ENCODE measurements at places on chromosomes 2 and 18. TPM values are rescaled to one million over a fixed set of nuclear protein-coding genes. Genes with fewer than 3 reads are reported as not detected.

GRCh38 chr18:74334242-74334893 is 18.7 kb downstream of the C18orf63 start:
- peak; percentile 70 for DNase-seq

GRCh38 chr2:174442546-174443510 is 44.0 kb downstream of the GPR155 start:
- no peak for DNase-seq

GRCh38 chr18:616380-616995 is 19.7 kb downstream of the CLUL1 start:
- DNase-seq, result no peak

The NEDD4L gene
- 3.4 TPM for polyA plus RNA-seq

- peak; percentile 68 for DNase-seq
Observed at GRCh38 chr2:42827647-42828486, 35.5 kb upstream of the HAAO start.

GRCh38 chr2:120465989-120466703 is 120.2 kb downstream of the INHBB start:
- DNase-seq, result no peak

DNA sequence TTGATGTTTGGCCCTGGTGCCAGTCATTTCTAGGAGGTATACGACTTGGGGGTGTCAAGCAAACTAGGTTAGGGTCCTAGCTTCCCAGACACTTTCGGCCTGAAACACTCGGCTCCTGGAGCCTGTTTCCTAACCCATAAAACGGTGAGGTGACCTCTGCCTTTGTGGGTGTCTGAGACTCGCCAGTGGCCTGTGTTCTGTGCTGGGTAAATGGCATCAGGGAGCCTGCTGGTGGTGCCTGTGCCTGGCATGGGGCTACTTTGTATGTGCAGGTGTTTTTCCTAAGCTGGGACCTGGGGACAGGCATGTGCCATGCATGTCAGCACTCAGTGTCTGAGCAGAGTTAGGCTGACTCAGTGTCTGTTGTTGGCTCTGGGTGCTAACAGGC is 139.2 kb downstream of the GLI2 start:
- no peak for DNase-seq

DNA sequence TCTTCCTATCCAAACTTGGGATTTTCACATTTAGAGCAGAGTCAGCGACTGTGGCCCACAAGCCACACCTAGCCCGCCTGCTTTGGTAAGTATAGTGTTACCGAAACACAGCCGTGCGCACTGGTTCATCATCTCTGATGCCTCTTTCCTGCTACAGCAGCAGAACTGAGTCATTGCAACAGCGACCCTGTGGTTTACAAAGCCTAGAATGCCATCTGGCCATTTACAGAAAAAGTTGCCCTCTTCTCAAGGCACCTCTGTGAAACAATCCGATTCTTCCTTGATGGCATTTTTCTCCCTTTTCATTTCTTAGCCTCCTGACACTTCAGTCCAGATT is 10.7 kb upstream of the IAH1 start:
- DNase-seq, result no peak

GRCh38 chr2:120430501-120430830 is 84.5 kb downstream of the INHBB start:
- no peak for DNase-seq

DNA sequence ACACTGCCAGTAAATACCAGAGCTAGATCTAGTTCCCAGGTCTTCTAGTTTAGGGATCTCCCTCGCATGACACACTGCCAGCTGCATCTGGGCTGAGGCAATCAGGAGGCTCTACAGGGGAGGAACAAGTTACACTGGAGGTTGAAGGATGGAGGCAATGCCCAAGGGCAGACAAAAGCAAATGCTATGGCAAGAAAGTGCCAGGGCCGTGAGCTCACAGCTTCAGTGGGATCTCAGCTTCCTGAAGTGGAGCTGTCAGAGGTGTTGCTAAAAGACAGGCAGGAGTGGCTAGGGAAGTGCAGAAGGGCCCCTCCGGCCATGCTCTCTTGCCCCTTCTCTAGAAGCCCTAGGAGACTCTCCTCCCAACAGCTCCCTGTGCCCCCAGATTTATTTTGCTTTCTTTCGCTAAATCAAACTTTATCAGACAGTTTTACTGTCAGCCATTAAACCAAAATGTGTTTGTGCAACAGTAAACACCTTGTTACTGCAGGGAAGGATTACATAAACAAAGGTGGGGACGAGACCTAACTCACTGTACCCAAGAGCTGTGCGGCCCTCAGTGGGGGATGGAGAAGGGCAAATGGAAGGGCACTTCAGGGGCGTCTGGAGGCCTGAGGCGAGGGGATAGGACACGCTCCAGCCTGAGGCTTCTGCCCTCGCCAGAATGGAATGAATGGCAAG is 39.4 kb upstream of the PKDCC start:
- no peak for DNase-seq

DNA sequence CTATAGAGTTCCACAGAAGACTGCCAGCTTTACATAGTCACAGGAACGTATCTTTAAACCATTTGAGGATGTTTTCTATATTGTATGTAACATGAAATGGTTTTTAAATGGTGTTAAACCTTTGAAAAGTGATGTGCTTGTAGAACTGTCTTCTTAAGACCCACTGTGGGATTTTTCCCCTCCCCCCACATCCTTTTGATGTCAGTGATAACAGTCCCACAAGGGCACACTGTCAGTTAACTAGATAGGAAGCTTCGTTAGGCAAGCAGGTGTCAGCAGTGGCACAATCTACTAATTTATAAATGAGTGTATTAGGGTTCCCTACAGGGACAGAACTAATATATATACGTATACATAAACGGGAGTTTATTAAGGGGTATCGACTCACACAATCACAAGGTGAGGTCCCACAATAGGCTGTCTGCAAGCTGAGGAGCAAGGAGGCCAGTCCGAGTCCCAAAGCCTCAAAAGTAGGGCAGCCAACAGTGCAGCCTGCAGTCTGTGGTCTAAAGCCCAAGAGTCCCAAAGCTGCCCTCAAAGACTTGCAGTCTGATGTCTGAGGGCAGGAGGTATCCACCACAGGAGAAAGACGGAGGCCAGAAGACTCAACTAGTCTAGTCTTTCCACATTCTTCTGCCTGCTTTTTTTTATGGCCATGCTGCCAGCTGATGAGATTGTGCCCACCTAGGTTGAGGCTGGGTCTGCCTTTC is 23.8 kb upstream of the HNRNPLL start:
- DNase-seq, result no peak

The GALNT14 gene
- polyA plus RNA-seq, result 0.73 TPM

- no peak for DNase-seq
Observed at GRCh38 chr2:174180726-174181236, 67.6 kb downstream of the OLA1 start.

DNA sequence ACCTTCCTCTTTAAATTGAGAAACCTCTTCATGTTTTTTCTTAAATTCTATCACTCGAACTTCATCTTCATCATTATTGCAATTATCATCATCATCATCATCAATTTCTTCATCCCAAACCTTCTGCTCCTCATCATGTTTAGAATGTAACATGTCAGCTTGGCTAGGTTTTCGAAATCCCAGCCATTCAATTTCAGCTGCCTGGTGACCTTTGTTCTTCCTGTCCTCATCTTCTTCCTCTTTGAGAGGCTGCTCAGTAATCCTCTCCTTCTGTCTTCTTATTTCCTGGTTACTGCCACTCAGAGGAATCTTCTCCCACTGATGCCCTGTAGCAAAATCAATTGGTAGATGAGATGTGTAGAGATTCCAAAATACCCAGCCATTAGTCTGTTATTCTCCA is 4.2 kb downstream of the ERMN start:
- DNase-seq, result no peak

GRCh38 chr18:11320986-11321385 is 171.6 kb upstream of the PIEZO2 start:
- DNase-seq, result no peak

GRCh38 chr2:73593680-73594079 is 48.5 kb downstream of the NAT8 start:
- DNase-seq, result no peak

DNA sequence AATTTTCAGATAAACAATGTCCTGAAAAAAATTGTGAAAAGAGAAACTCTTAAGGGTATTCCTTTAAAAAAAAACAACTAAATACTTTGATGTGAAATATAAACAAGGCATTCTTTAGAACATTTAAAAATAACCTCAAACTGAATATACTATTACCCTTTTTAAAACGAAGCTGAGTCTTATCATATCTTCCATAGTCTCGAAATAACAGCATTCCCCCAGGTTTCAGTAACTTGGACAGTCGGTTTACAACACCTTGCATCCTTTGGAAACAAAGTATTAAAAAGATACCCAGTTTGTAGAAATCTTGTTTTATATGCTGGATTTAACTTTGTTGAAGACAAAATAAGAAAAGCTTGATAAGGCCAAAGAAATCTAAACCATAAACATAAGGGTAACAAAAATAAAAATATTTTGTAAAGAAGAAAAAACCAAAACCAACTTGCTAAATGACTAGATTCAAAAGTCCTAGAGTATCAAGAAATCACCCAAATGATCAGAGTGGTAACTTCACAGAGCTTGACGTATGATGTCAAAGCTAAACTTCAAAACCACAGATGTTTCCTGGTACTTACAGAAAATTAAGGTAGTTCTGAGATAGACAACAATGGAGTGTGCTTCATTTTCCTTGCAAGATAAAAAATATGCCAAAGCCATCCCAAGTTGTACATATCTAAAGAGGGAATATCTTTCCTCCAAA is 107.8 kb downstream of the METTL8 start:
- peak; percentile 58 for DNase-seq

DNA sequence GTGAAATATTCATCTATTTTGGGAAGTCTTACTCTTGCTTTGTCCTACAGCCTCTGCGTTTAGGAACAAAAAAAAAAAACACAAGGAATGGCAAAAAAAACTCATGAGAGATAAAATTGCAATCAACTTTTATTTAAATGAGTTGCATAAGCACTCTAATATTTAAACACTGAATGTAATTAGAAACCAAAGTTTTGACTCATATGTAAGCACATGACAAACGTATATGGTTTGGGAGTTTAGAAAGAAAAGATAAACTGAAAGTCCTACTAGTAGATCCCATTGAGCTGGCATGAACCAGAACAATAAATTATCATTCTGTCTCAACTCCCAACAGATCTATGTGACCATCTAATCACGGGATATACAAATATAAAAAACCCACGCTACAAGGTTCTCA is 44.8 kb downstream of the REV1 start:
- DNase-seq, result no peak

- no peak for DNase-seq
Observed at GRCh38 chr2:44005846-44006245, 10.1 kb upstream of the LRPPRC start.

The POMC gene
- 6.9 TPM for polyA plus RNA-seq

GRCh38 chr2:238869293-238870124 is 21.6 kb downstream of the TWIST2 start:
- no peak for DNase-seq

DNA sequence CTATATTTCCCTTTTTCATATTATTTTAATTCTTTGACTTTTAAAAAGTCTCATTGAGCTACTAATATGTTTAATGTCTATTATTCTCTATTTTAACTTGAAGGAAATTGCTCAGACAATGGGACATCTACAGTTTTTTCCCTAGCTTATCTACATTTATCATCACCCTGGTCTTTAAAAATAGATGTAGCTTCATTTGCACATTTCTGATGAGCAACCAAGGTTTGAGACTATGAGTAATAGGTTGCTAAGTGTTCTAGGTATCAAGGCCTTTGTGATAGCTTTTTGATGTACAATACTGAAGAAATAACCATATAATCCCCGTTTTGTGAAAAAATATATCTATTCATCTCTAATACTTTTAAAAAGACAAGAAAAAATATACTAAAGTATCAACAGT is 47.0 kb downstream of the STAT4 start:
- no peak for DNase-seq

GRCh38 chr2:210046851-210047500 is 44.5 kb downstream of the RPE start:
- no peak for DNase-seq

The TSHZ1 gene
- polyA plus RNA-seq, result 1.9 TPM

GRCh38 chr2:74535440-74535965 is 5.8 kb downstream of the HTRA2 start:
- DNase-seq, result no peak

GRCh38 chr2:1865716-1866234 is 121.5 kb upstream of the PXDN start:
- DNase-seq, result no peak

The VIT gene
- polyA plus RNA-seq, result not detected

The ANKMY1 gene
- polyA plus RNA-seq, result 5.8 TPM

GRCh38 chr2:219037783-219038499 is 3.4 kb downstream of the CFAP65 start:
- DNase-seq, result no peak

The SP5 gene
- polyA plus RNA-seq, result not detected

The MALL gene
- not detected for polyA plus RNA-seq

DNA sequence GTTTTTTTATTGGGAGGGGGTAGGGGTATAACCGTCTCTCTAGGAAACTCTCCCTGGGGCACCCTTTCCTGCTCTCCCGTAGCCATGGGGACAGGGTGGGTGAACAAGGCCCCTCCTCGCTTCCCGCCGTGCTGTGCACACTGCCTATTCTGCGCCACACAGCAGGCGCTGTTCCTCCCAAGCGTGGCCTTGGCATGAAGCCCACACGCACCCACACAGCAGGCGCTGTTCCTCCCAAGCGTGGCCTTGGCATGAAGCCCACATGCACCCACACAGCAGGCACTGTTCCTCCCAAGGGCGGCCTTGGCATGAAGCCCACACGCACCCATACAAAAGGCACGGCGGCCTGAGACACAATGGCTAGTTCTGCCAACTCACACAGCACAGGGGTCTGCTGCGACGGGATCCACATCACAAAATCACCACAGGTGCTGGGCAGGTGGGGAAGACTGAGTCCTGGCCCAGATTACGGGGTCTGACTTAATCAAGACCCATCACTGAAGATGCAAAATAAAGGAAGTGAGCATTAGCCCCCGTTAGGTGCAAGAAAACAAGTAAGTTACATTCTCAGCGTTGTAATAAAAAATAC is 46.6 kb upstream of the TPO start:
- peak; percentile 56 for DNase-seq

DNA sequence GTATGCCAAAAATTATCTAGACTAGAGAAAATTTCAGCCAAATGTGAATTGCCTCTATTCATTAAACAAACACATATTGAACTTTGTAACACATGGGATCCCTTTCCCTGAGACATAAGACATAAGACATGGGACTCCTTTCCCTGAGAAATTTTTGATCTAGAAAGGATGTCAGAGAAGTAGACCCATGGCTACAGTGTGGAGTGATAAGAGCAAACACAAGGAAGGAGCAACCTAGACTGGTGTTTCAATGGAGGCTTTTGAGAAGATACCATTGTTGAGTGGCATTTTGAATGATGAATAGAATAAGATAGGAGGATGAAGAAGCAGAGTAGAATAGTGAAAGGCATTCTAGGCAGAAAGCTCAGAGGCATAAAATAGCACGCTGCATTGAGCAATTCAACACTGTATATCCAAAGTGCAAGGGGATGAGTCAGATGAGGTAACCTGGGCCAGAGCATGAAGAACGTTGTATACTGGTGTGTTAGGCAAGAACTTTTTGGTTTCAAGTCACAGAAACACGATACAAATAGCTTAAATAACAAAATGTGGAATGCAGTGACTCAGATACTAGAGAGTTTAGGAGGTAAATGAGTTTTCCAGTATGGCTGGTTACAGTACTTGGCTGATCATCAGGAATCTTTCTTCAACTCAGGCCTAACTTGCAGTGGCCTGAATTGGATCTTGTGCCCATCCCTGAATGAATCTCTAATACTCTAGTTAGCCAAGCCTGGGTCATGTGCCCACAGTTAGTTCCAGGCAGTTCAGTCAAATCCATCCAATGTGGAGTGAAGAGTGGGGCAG is 129.8 kb upstream of the TANK start:
- DNase-seq, result no peak
